ENCODE measurements at places on chromosomes 4 and X.

- no peak for DNase-seq
Observed at GRCh38 chr4:146255874-146256273, 41.5 kb downstream of the REELD1 start.

DNA sequence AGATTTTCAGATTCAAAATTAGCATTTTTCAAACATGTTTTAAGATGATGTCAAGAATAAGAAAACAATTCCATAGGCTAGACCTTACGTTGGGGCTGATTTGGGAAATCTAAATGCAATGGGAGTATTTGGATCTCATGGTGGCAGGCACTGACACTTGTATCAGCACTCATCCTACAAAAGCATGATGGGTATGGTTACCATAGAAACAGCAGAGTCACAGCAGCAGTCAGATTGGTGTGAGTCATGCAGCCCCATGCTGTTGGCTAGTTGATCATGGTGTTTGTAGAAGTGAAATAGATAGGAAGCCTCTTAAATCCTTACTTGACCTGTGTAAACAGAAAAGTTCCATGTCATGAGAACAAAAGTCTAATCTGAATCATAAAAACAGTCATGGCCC lies 1637.3 kb upstream of the PABPC4L start:
- DNase-seq, result no peak

DNA sequence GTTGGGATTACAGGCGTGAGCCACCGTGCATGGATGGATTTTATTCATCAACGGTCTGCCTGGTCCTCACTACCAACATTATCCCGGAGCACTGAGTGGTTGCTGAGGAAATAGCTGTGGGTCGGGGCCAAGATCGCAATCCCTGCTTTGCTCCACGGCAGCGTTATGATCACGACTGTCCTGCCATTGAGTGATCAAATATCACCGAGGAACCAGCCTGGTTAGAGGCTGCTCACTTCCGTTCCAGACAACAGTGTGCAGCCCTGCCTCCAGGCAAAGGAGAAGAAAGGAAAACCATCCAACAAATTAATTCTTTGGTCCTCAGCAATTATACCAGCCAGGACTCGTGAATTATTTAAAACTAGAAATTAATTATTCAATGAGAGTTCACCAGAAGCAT lies 70.6 kb upstream of the TBL1X start:
- DNase-seq, result no peak

GRCh38 chr4:77818073-77818601 lies 1.0 kb downstream of the CNOT6L start:
- DNase-seq, result peak; percentile 76

DNA sequence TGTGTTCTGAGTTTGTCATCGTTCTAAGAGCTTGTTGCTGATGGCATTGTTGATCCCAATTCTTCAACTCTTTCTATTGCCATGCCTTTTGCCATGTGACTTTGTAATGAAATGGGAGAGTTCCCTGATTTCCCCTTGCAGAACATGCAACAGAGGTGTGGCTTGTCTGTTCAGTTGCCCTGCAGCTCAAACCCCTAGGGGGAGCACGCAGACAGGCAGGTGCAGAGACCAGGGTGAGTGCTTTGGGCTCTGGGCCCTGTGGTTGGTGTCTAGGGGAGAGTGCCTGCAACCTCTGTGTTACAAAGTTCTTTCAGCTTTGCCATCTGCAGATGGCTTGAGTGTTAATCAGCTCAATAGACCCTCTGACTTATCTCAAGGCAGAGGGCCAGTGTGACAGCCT lies 332.7 kb downstream of the MID1IP1 start:
- no peak for DNase-seq

DNA sequence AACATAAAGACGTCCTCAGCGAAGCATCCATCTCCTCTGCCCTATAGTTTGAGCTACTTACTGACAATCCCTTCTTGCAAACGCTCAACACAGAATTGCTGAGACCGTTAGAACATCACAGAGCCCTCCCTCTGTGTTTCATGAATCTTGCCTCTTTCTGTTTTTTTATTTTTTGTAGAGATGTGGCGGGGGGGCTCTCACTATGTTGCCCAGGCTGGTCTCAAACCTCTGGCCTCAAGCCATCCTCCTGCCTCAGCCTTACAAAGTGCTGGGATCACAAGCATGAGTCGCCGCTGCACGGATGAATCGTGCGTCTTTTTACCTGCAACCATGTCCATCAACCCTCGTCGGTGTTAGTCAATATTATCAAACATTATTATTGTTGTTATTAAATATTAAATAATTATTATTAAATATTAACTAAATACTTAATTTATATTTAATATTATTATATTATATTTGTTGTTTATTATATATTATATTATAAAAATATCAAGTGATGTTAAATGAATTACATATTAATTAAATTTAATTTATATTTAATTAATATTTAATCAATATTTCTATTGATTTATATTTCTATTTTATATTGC lies 200.7 kb downstream of the CRLF2 start:
- DNase-seq, result no peak

DNA sequence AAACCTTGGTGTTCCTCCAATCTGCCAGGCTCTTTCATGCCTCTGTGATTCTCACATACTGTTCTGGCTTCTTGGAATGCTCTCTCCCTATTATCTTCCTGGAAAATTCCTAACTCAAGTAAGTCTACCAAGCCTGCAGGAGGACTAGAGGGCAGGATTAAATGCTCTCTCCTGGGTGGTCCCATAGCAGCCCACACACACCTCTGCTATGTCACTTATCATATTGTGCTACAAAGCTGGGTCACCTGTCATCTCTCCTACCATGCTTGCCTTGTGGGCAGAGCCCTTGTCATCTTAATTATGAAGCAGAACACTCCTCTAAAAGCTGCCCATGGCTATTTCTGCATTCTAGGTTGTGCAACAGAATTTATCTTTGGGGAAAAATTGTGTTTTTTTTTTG lies 344.5 kb upstream of the NOCT start:
- DNase-seq, result no peak

- no peak for DNase-seq
Observed at GRCh38 chrX:138759217-138759943, 47.9 kb upstream of the FGF13 start.

- DNase-seq, result no peak
Observed at GRCh38 chr4:13917015-13917414, 289.5 kb upstream of the BOD1L1 start.

- DNase-seq, result no peak
Observed at GRCh38 chr4:102994803-102995202, 24.7 kb downstream of the SLC9B1 start.

GRCh38 chr4:37546586-37546985 lies 139.6 kb downstream of the RELL1 start:
- DNase-seq, result no peak

GRCh38 chr4:24262084-24262483 lies 322.3 kb downstream of the DHX15 start:
- no peak for DNase-seq

DNA sequence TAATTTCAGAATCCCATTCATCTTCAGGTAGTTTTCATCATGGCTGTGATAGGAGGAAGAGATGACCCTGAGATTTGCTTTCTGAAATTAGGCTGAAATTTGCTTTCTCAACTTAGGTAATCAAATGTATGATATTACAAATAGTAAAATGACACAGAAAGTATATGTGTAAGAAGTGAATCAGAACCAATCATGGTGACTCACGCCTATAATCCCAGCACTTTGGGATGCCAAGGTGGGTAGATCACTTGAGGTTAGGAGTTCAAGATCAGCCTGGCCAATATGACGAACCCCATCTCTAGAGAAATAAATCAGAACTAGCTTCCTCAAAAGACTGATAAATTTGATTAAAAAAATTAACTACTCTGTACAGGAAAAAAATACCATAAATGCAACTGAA lies 555.4 kb downstream of the STPG2 start:
- DNase-seq, result no peak

- DNase-seq, result no peak
Observed at GRCh38 chr4:4854649-4855295, 4.7 kb upstream of the MSX1 start.

- DNase-seq, result no peak
Observed at GRCh38 chr4:21554500-21554899, 394.1 kb downstream of the KCNIP4 start.

DNA sequence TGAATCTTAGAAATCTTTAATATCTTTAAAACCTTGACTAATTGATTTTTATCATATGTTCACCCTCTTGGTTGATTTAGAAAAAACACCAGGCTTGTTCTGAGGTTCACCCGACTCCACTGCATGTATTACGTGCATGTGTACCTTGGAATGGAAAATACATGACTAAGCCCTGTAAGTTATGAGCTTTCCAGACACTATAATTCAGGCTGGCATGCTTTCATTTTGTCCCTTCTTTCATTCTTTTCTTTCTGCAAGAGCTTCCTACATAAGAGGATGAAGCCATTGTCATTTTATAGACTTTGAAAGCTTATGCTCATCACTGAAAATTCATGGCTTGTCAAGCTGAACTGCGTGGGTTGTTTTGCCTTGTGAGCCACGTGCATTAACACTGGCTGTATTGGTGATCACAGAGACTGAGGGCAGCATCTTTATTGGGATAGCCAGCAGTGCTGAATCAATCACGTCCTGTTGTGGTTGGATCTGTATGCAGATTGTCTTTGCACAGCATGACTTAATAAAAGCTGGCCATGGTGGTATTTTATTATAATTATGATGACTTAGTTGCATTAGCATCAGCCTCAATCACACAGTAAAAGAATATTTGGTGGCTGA lies 141.9 kb downstream of the SLIT2 start:
- no peak for DNase-seq

DNA sequence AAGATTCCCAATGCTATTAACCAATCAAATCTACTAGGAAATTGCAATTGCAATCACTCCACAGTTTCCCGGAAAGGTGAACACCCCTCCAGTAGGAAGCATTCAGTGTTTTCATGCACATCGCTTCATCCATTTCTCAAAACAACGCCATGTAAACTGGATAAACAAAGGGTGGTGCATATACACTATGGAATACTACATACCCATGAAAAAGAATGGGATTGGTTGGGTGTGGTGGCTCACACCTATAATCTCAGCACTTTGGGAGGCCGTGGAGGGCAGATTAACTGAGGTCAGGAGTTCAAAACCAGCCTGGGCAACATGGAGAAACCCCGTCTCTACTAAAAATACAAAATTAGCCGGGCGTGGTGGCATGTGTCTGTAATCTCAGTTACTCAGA lies 29.1 kb downstream of the DHRSX start:
- DNase-seq, result no peak

- DNase-seq, result no peak
Observed at GRCh38 chrX:109966246-109966645, 36.7 kb upstream of the TMEM164 start.

DNA sequence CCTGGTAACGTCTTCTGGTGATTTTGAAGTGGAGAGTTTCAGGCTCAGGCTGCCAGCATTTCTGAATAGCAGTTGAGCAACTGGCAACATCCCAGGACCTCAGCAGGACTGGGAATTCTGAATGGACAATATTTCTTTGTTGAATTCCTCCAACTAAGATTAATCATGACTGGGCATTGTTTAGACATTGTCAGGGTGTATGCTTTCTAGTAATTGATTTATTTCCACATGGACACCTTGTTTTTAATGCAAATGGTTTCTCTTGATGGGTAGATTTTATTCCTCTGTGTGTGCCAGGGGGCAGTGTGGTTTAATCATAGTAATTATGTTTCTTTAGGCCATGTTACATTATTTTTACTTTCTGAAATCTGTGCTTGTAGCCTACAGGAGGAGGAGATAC lies 1004.7 kb upstream of the LCORL start:
- DNase-seq, result no peak

DNA sequence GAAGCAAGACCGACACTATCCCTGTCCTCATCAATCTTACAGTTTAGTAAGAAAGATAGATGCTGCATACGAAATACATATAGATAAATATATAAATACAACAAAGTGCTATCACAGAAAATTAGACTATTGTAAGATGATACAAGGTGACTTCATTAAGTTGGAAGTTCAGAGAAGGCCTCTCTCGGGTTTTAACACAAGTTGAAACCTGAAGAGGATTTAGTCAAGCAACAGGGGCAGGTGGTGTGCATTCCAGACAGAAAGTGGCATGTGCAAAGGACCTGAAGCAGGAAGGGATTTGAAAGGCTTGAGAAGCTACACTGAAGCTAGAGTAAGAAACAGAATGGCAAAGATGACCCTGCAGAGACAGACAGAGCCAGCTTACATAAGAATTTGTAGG lies 36.5 kb downstream of the USP46 start:
- DNase-seq, result no peak

DNA sequence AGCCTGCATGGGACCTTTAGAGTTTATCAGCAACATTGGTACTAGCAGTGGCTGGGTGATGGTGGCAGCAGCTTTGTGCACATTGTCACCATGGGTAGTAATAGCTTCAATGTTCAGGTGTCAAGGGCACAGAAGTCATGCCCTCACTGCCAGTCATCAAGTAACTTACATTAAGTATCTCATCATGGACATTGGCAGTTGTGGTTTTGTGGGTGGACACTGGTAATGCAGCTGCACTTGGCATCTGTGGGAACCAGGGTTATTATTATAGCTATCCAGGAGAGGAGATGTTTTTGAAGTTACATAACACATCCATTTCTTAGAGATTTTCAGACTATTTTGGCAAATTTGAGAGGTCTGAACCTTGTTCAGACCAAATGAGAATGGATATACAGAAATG lies 243.2 kb upstream of the NOCT start:
- no peak for DNase-seq

DNA sequence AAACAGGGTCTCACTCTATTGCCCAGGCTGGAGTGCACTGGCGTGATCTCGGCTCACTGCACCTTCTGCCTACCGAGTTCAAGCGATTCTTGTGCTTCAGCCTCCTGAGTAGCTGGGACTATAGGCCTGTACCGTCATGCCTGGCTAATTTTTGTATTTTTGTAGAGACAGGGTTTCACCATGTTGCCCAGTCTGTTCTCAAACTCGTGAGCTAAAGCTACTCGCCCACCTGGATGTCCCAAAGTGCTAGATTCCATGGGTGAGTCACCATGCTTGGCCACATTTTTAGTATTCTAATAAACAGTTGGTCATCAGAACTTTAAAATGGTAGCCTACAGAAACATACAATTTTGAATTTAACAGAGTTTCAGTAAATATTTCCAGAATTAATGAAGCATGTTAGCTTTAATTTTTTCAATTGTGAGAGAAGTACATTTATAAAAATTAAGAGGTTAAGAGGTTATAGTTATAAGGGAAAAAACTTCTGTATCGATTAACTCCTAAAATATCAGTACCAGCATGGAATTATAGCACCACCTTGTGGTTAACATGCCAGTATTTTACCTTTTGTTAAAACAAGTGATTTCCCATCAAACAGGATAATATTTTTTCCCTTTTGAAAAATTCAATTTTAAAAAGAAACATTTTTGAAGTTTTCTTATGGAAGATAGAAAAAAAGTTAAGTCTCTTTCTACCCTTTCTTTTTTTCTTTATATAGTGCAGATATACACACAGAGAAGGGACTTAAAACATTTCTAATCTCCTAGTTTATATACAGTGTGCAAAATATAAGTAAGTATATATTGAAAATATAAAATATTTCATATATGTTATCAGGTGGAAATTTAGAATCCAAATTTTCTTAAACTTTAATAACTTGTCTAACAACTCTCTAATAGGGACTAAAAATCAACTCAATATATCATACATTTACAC lies 35.4 kb downstream of the CEP44 start:
- DNase-seq, result peak; percentile 1

- DNase-seq, result no peak
Observed at GRCh38 chr4:96342196-96342595, 502.3 kb downstream of the PDHA2 start.

GRCh38 chr4:28117084-28117682 lies 1256.5 kb downstream of the STIM2 start:
- no peak for DNase-seq

- no peak for DNase-seq
Observed at GRCh38 chr4:154015578-154015977, 226.7 kb upstream of the SFRP2 start.

GRCh38 chr4:153433754-153434105 lies 32.4 kb upstream of the TMEM131L start:
- no peak for DNase-seq
